ENCODE measurements at places on chromosomes 6 and 20. TPM values are rescaled to one million over a fixed set of nuclear protein-coding genes. Genes with fewer than 3 reads are reported as not detected.

Gene RNF217
- 24.9 TPM for total RNA-seq

Gene ESR1
- 1.3 TPM for total RNA-seq

Gene LTA
- total RNA-seq, result not detected

Gene SLC25A27
- 3.8 TPM for total RNA-seq

Gene SLPI
- total RNA-seq, result 9.1 TPM

Gene CCNC
- 80.3 TPM for total RNA-seq

Gene LINC00237
- total RNA-seq, result not detected

Gene HTR1E
- total RNA-seq, result not detected

Gene UST
- 13.3 TPM for total RNA-seq

Gene BTN1A1
- total RNA-seq, result not detected

Gene MICA
- 55.9 TPM for total RNA-seq

Gene UBR2
- total RNA-seq, result 16.2 TPM

Gene HLA-F
- 35.3 TPM for total RNA-seq

Gene LGSN
- not detected for total RNA-seq

Gene XKR7
- total RNA-seq, result not detected

Gene MED20
- total RNA-seq, result 33.2 TPM

Gene MYH7B
- 0.11 TPM for total RNA-seq

Gene CYP39A1
- 1.3 TPM for total RNA-seq

Measured in foreskin keratinocyte (primary cell).